ENCODE measurements at places on chromosomes 3 and 15.

DNA sequence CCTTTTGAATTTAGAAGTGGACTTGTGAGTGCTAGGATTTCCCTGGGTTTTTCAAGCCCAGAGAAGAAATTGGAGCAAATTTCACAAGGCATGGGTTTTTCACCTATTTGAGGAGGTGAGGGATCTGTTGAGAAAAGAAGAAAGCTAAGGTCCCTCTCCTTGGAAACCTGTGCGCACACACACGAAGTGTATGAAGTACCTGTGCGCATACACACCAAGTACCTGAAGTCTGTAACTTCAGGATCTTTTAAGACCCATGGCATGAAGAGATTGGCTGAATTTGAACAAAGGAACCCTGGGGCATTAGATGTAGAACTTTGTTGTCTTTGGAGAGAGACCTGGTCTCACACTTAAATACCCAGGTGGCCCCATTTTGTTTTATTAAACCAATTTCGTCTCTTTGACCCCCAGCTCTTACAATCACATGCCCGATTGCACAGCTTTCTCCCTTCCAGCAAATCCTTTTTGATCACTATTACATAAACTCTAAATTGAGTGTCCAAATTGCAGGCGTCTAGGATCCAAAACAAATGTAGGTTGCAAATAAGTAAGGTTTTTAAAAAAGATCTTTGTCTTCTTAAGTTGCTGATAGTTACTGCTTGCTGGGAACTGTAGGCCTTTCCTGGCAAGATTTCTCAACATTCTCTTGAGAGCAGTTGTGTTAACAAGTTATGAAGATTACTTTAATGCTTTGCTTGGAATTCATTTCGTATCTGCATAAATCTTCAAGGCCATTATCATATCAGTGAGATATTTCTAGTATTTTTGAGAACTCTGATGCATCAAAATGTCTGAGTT lies 64.3 kb downstream of the CMTM8 start:
- DNase-seq: no peak

DNA sequence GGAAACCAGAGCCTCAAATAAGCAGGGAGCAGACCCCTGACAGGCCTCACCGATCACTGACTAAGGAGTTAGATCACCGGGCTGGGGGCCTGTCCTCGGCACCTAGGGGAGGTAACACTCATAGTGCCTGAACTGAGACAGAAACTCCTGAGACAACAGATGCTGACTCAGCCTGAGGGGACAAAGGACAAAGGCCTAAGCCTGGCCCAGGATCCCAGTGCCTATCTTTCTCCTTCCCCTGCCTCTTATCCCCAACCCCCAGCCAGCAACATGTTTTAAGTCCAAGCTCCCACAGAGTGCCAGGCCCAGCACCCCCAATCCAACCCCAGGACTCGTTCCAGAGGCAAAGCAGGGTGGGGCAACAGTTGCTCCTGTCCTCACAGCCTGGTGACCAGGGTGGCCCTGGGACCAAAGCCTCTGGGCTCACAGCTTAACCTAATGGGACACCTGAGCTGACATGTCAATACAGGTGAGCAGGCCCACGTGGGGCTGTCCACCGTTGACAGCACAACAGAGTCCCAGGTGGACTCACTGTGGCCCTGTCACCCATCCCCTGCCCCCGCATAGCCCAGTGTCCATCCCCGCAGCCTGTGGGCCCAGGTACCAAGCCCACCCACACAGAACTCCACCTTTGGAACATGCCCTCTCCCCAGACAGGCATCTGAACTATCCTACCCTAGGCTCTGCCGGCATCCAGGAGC lies 37.4 kb downstream of the ADCY5 start:
- no peak for DNase-seq

DNA sequence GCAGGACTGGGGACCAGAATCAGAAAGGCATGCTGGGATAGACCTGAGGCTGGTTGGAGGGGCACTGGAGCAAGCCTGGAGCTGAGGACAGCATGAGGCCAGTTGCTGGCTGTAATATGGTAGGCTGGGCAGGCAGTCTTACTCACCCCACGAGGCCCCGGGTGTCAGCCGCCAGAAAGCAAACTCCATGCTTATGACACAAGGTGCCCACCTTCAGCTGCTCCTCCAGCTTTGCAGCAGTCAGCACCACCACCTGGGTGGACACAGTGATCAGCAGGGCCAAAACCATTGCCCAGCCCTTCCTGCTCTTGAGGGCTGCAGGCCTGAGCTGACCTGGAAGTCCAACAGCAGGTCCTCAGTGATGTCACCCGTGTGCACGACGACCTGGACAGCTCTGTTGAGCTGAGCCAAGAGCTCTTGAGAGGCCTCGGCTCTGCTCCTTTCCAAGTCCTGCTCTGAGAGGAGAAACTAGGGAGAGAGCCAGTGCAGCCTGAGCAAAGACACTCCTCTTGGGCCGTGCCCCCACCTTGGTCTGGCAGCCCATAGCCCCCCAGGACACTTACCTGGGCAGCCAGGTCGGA lies 747 bp downstream of the UBA7 start:
- no peak for DNase-seq

- DNase-seq: peak; percentile 40
Observed at GRCh38 chr3:87082796-87083440, 92.0 kb upstream of the VGLL3 start.

- no peak for DNase-seq
Observed at GRCh38 chr15:43981576-43981975, 154.8 kb downstream of the WDR76 start.

GRCh38 chr15:85430406-85431204 lies 50.2 kb downstream of the AKAP13 start:
- peak; percentile 60 for DNase-seq

DNA sequence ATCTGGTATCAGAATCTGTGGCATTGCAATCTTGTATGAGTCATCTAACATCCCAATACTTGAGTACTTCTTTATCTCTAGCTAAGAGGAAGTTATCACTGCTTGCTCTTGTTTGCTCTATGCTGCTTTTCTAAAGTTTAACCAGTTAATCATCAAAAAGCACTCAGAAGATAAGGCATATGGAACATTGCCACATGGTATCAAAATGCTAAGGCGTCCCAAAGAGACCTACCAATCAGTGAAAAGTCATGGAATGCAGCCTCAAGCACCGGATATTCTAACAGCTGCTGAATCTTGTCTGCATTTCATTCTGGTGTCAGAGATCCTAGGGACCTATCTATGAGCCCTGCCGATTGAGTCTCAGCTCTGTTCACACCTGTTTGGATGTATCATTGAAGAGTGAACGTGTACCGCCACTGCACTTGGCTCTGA lies 192.8 kb downstream of the ARPP21 start:
- no peak for DNase-seq

- DNase-seq: no peak
Observed at GRCh38 chr3:176120507-176120906, 1076.8 kb downstream of the TBL1XR1 start.
